Esophagus squamous epithelium (tissue), 5 donors: ENCODE measurements at places on chromosomes 5 and 9.

GRCh38 chr5:55823151-55823796 is 27.9 kb upstream of the IL31RA start:
- no peak for DNase-seq

GRCh38 chr5:143842920-143843319 is 31.0 kb downstream of the HMHB1 start:
- DNase-seq = no peak

DNA sequence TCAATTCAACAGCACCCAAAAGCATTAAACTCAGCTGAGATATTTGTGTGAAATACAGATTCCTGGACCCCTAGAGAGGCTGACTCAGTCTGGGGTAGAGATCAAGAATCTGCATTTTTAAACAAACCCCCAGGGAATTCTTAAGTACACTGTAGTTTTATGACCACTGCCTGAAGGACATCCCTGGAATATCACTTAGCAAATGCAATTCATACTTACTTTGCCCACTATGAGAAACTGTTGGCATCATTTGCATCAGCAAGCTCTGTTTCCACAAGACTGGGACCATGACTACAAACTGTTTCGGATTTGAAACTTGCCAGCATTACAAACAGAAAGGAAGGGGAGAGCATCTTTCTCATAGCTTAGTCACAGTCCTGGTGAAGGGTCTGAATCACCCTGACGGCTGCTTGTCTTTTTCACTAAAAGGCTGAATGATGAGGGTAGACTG is 63.7 kb downstream of the MLLT3 start:
- DNase-seq = no peak

GRCh38 chr9:114270120-114270975 is 52.5 kb upstream of the ORM1 start:
- DNase-seq = no peak

- no peak for DNase-seq
Measured at GRCh38 chr9:136055715-136056545, 39.2 kb downstream of the NACC2 start.
